ENCODE measurements at places on chromosomes 7 and 10.

DNA sequence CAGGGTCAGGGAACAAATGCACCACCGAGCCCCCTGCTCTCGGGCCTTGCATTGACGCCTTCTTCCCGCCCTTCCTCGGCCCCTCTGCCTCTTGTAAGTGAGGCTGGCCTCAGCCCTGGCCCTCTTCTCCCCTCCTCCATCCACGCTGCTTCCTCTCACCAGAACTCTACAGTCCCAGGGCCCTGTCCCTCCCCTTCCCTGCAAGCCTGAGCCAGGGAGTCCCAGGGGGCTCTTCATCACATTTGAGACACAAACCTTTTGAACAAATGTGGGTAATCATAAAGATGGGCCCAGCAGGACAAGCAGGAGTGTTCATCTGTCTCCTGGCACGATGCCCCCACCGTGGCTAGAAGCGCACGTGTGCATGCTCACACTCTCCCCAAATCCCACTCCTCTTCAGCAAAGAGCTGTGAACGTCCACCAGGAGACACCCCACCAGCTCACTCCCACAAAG is 57.7 kb downstream of the SLIT1 start:
- DNase-seq, result no peak

DNA sequence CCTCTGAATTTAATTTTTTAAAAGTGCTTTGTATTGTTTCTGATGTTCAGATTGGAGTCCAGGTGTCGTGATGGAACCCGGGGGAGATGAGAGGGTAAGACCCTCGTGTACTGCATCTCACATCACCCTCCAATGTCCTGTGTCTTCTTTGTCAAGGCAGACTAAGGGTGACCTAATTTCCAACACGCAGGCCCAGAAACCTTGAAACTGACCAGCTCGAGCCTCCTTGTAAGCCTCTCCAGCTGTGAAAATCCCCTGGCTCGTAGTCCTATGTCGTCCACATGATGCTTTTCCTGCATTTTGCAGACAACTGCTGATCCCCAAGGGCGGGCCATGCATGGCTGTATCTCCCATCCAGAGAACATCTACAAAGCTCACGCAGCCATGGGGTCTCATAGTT is 220.2 kb downstream of the ARHGAP12 start:
- DNase-seq, result no peak

- DNase-seq, result no peak
Measured at GRCh38 chr10:25536027-25536426, 361.2 kb downstream of the GPR158 start.

- DNase-seq, result no peak
Measured at GRCh38 chr10:76882245-76882644, 755.4 kb downstream of the KCNMA1 start.

GRCh38 chr7:77877791-77878190 is 79.2 kb downstream of the PHTF2 start:
- no peak for DNase-seq

GRCh38 chr10:107829161-107829560 is 664.7 kb upstream of the SORCS1 start:
- no peak for DNase-seq

GRCh38 chr10:127849921-127850320 is 42.8 kb downstream of the CLRN3 start:
- no peak for DNase-seq

- no peak for DNase-seq
Measured at GRCh38 chr7:26187380-26188205, 13.0 kb downstream of the HNRNPA2B1 start.

- DNase-seq, result no peak
Measured at GRCh38 chr7:3453398-3453797, 152.3 kb downstream of the SDK1 start.

GRCh38 chr7:46542076-46542475 is 621.0 kb upstream of the IGFBP3 start:
- no peak for DNase-seq

- DNase-seq, result no peak
Measured at GRCh38 chr7:131557652-131558385, 1.4 kb upstream of the PODXL start.
